SK-N-SH treated with all-trans-retinoic acid at 6 μM for 48 hours (cell line): ENCODE measurements at places on chromosomes 3 and 15.

GRCh38 chr15:59524331-59524731, 86.3 kb downstream of the FAM81A start:
- no peak for ATAC-seq

- ATAC-seq: no peak
Observed at GRCh38 chr15:29556380-29556779, 265.9 kb downstream of the TJP1 start.

DNA sequence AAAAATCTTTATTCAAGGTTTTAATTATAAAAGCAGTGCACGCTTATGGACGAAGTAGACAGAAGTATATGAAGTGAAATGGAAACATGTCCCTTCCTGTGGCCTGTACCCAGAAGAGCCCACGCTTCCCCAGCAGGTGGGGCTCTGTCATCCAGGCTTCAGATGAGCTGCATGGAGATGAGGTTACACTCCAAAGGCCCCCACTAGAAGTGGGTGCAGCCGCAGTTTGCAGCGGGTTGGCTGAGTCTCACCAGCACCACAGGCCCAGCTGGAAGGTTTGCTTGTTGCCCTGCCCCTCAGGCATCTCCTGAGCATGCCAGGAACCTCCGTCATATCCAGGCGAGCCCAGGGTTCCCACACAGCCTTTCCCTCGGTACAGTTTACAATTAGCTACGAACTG, 33.1 kb downstream of the PRR20G start:
- peak; percentile 68 for ATAC-seq

GRCh38 chr3:197600796-197601565, 45.2 kb upstream of the BDH1 start:
- no peak for ATAC-seq

DNA sequence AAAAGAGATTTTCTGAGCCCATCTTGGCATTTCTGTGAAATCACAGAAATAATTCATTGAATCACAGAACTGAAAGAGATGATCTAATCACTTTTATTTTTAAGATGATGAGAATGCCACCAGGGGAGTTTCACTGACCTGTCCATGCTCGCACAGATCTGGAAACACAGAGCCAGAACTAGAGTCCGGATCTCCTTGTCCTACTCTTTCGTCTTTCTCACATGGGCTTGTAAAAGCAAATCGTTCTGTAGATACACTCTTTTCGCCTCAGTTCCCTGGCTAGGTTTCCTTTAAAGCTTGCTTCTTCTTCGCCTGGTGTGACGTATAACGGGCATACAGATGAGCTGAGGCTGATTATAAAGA, 122.5 kb upstream of the SPRED1 start:
- ATAC-seq: peak; percentile 18

- ATAC-seq: no peak
Observed at GRCh38 chr15:31195871-31196270, 94.3 kb upstream of the TRPM1 start.

DNA sequence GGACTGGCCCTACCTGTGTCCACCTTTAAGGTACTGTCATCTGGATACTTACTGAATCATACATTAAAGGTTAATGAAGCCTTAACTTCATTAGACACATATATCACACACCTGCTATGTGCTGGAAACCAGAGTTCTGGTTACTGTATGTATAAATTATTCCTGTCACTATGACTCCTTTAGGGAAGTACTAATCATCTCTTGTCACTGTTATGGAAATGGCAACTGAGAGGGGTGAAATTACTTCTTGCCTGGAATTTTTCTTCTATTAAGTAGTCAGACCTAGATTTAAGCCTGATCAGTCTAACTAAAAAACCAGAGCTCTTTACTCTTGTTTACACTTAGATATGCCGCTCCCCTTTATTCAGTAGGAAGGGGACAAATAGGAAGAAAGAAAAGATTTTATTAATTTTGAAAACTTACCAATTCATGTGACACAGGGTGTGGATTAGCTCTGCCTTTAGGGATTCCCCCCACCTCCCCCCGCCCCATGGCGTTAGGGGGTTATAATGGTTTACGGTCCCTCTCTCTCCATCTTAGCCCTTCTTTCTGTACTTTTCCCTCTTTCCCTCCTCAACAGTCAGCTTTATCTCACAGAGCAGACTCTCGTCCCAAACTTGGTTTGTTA, 152.5 kb downstream of the KLHL25 start:
- no peak for ATAC-seq

DNA sequence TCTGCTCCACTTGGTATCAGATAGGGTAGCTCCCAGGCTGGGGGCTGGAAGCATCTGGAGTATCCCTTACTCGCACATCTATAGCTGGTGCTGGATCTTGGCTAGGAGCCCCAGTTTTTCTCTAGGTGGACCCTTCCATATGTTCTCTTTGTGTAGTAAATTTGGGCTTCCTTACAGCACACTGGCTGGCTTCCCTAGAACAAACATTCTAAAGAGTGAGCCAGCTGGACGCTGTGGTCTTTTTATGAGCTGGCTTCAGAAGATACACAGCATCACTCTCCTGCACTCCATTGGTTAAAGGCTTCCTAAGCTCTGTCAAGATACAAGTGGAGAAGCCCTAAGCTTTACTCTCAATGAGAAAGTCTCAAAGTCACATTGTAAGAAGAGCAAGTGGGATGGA, 322.1 kb downstream of the WDR72 start:
- no peak for ATAC-seq
